ENCODE measurements at places on chromosomes 6 and 20. TPM values are rescaled to one million over a fixed set of nuclear protein-coding genes. Genes with fewer than 3 reads are reported as not detected.

The MUC22 gene
- total RNA-seq = not detected

- H3K27ac ChIP-seq = no peak overlapping the region
- DNase-seq = no peak
- no peaks in the 10 kb centered on the region for H3K4me1 ChIP-seq
- no peaks in the 10 kb centered on the region for H3K36me3 ChIP-seq
- H3K27me3 ChIP-seq = no peaks in the 10 kb centered on the region
Observed at GRCh38 chr20:25600632-25601031, 15.3 kb upstream of the NINL start.

DNA sequence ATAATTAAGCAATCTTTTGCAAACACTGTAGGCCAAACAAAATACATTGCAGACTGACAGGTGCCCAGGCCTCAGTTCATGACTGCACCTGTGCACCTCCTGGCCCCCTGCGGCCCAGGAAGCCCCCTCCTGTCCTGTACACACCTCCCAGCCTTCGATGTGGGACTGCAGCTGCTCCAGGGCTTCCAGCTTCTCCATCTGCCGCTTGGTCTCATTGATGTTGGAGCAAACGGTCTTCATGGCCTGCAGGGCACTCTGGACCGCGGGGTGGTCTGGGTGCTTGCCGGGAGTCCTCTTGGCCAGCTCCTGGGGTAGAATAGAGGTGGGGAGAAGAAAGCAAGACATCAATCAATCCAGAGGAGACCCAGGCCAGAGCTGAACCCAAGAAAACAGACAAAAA, 119.7 kb downstream of the PREX1 start:
- no peak for DNase-seq
- H3K4me3 ChIP-seq = no peak overlapping the region
- no peak overlapping the region for H3K27ac ChIP-seq
- H3K4me1 ChIP-seq = no peaks in the 10 kb centered on the region

- no peaks in the 10 kb centered on the region for H3K36me3 ChIP-seq
- no peak for DNase-seq
- peak overlapping the region; percentile 8 for H3K27ac ChIP-seq
Observed at GRCh38 chr6:33445119-33445603, 9.2 kb upstream of the ZBTB9 start.

The GRM1 gene
- total RNA-seq = under 0.01 TPM

DNA sequence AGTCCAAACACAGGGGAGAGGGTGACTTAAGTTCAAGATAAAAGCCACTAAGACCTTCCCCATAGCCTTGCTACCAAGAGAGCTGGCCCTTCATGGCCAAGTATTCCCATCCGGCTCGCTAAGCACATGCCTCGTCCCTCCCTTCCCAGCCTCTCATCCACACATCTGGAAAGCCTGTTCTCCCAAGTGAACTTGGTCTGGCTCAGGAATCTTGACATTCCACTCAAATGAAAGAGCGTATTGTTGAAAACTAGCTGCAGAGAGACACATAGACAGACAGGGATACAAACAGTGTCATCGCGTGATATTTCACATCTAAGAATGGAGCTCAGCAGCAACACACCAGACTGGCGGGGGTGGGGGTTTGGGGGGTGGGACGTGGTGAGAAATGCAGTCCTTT, 182.8 kb upstream of the FOXQ1 start:
- H3K27me3 ChIP-seq = no peaks in the 10 kb centered on the region
- DNase-seq = no peak
- no peak overlapping the region for H3K4me3 ChIP-seq
- no peak overlapping the region for H3K27ac ChIP-seq
- H3K36me3 ChIP-seq = no peaks in the 10 kb centered on the region

- no peaks in the 10 kb centered on the region for H3K4me1 ChIP-seq
- DNase-seq = no peak
- no peaks in the 10 kb centered on the region for H3K36me3 ChIP-seq
- no peaks in the 10 kb centered on the region for H3K27me3 ChIP-seq
- no peak overlapping the region for H3K4me3 ChIP-seq
Observed at GRCh38 chr20:60238992-60239660, 280.9 kb downstream of the CDH26 start.

The SEC23B gene
- 29.0 TPM for total RNA-seq

The IPCEF1 gene
- 3.0 TPM for total RNA-seq

DNA sequence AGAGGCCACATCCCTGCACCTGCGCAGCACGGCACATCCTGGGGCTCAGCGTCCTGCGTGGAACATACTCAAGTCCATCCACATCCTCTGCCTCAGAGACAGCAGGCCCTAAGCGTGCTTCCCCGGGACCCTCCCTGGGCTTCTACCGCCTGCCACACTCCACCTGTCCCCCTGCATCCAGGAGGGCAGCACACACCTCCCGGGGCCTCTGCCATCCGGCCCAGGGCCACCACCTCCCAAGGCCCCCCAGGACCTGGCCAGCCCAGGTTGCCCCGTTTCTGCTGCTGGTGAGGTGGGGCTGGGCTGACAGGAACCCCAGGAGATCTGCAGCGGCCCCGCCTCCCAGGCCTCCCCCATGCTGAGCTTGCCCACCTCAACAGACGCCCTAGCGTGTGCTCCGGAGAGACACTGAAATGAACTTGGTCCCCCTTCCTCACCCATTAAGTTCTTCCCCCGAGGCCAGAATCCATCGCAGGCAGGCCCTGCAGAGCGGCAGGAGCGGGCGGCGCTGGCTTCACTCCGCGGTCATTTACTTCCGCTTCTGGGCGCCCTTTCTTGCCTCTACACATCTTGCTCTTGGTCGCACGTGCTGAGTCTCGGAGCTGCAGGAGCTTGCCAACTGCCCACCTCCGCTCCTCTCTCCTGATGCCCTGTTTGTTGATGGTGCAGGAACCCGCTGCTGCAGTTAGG, 235.3 kb downstream of the TAF4 start:
- H3K4me1 ChIP-seq = no peaks in the 10 kb centered on the region
- DNase-seq = no peak
- no peaks in the 10 kb centered on the region for H3K27me3 ChIP-seq
- no peak overlapping the region for H3K27ac ChIP-seq
- no peak overlapping the region for H3K4me3 ChIP-seq
- no peaks in the 10 kb centered on the region for H3K36me3 ChIP-seq

DNA sequence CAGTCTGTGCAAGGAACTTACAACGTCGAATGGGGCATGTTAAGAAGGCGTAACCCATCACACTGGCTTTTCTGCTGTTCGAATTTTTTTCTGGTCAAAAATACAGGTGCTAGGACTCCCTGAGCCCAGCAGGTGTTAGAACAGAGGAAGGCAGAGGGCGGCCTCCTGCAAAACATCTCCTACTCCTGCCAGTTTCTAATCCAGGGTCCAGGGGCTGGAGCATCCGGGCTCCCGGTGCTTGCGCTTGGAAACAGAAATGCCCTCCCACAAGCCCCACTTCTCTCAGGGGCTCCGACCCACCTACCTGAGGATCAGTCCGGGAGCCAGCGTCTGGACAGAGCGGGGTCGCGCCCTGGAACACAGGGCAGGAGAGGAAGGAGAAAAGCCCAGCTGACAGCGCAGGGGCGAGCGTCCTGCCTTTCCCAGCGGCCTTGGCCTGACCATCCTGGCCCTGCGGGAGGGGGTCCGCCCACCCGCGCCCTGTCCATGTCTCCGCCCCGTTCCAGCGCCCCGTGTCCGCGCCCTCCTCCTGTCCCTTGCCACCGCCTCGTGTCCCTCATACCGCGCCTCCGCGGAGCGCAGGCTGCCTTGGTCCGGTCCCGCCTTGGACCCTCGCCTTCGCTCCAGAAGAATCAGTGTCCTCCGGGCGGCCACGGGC, 14.8 kb upstream of the LPA start:
- H3K27ac ChIP-seq = no peak overlapping the region
- DNase-seq = peak; percentile 38
- H3K4me1 ChIP-seq = no peaks in the 10 kb centered on the region
- H3K36me3 ChIP-seq = no peaks in the 10 kb centered on the region
- H3K4me3 ChIP-seq = peak overlapping the region; percentile 16
- no peaks in the 10 kb centered on the region for H3K27me3 ChIP-seq

- DNase-seq = no peak
- H3K27ac ChIP-seq = no peak overlapping the region
Observed at GRCh38 chr6:45109551-45109950, 218.6 kb upstream of the RUNX2 start.

DNA sequence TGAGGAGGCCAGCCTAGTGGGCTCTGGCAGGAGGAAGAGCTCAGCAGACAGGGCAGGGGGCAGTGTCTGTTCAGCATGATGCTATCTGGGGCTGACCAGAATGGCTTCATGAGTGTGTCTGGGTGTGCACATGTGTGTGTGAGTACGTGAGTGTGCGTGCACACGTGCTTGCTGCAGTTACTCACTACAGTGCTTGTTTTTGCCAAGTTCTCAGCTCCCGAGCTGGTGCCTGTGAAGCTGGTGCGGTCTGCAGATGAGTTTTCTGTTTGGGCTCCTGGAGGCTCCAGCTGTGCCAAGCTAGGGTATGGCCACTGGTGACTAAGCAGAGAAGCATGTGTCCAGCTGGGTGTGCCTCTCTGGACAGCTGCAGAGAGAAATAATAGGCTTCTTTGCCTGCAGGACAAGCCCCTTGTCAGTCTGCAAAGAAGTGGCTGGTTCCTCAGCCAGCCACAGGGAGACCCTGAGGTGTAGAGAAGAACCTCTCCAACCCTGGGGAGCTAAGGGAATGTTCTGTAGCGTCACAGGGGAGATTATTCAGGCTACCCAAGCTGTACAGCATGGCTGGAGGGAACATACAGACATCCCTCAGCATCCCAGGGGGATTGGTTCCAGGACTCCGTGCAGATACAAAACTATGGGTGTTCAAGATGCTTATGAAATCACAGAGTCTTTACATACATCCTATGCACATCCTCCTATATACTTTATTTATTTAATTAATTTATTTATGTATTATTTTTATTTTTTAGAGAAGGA, 40.2 kb upstream of the FAM50B start:
- H3K27ac ChIP-seq = no peak overlapping the region
- H3K4me3 ChIP-seq = no peak overlapping the region
- DNase-seq = peak; percentile 77

The SLC22A1 gene
- total RNA-seq = 0.33 TPM

GRCh38 chr20:24453869-24454268, 15.6 kb upstream of the SYNDIG1 start:
- H3K4me1 ChIP-seq = no peaks in the 10 kb centered on the region
- H3K27ac ChIP-seq = no peak overlapping the region
- DNase-seq = no peak
- no peak overlapping the region for H3K4me3 ChIP-seq
- no peaks in the 10 kb centered on the region for H3K27me3 ChIP-seq

DNA sequence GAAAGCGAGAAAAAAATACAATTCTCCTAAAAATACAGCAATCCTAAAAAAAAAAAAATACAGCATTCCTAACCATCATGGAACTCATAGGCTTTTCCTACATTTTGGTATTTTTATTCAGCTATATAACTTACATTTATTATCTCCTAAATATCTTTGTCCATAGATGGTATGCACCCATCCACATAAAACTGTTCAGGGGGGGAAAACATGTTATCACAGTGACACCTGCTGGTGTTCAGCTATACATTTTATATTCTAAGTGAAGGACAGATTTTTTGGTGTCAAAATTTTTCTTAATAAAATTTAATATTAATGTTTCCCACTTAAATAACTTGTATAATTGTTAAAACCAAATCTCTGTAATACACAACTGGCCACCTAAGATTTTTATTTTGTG, 58.0 kb downstream of the BLOC1S5 start:
- no peaks in the 10 kb centered on the region for H3K27me3 ChIP-seq
- no peaks in the 10 kb centered on the region for H3K36me3 ChIP-seq
- no peak for DNase-seq
- H3K27ac ChIP-seq = no peak overlapping the region
- H3K4me1 ChIP-seq = no peaks in the 10 kb centered on the region

DNA sequence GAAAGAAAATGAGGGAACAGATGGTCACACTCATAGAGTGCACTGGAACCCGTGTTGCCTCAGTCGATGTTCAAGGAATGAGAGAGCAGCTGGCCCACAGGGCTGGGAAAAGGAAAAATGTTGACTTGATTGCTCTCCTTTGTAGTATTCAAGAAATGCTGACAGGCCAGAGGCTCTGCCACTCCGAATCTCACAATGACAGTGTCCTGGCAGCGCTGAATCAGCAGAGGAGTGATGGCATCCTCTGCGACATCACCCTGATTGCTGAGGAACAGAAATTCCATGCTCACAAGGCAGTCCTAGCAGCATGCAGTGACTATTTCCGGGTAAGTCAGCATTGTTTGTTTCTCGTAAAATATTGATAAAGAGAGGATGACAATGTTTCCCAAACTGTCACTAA, 51.3 kb downstream of the KLHL32 start:
- no peaks in the 10 kb centered on the region for H3K36me3 ChIP-seq
- H3K4me1 ChIP-seq = no peaks in the 10 kb centered on the region
- no peak overlapping the region for H3K27ac ChIP-seq
- H3K4me3 ChIP-seq = no peak overlapping the region
- no peaks in the 10 kb centered on the region for H3K27me3 ChIP-seq
- no peak for DNase-seq

DNA sequence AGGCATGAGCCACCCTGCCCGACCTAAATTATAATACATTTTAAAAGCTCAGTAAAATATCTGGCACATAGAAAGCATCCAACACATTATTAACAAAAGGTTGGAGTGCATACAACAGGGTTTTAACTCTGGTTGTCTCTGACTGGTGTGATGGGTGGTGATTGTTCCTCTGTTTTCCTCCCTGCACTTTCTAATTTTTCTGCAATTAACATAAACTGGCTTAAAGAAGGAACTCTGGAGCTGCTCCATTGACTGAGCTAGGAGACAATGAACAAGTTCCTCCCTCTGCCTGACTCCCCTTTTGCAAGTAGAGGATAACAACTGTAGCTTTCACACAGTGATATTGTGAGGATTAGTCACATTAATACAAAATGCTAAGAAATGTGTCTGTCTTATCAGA, 48.5 kb upstream of the SIRPG start:
- no peak overlapping the region for H3K4me3 ChIP-seq
- no peak overlapping the region for H3K27ac ChIP-seq
- no peak for DNase-seq
- H3K4me1 ChIP-seq = no peaks in the 10 kb centered on the region
- H3K36me3 ChIP-seq = no peaks in the 10 kb centered on the region

The DOK5 gene
- not detected for total RNA-seq

DNA sequence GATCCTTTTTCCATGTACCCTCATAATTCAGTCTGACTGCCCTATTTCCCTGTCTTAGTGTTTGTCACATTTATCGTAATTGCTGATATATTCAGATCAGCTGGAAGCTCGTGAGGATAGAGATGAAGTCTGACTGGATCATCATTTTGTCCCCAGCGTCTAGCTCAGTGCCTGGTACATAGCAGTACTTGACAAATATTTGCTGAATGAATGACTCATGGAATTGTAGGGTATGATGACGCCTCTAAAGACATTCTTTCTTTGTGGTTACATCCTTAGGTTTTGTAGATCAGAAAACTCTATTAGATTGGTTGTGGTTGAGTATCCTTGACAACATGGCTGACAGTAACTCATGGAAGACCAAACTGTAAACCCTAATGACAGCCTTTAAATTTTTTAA, 68.9 kb downstream of the MTHFD1L start:
- H3K27ac ChIP-seq = no peak overlapping the region
- H3K4me3 ChIP-seq = no peak overlapping the region
- DNase-seq = no peak
- no peaks in the 10 kb centered on the region for H3K36me3 ChIP-seq

DNA sequence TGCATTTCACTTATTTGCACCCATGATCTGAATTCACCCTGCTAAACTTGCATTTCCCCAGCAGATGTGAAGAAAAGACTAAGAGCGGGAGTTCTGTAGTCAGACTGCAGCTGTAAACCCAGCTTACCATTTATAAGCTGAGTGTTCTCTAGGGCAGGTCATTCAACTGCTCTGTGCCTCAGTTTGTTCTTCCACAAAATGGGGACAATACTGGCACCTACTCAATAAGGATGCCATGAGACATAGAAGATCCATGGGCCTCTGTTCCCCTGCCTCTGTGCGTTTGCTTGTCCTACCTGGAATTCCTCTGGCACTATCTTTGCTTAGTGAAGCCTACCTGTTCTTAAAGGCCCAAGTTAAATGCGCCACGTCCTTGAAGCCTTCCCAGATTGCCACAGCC, 12.2 kb upstream of the MDFI start:
- no peaks in the 10 kb centered on the region for H3K27me3 ChIP-seq
- no peak overlapping the region for H3K27ac ChIP-seq
- no peaks in the 10 kb centered on the region for H3K4me1 ChIP-seq
- H3K4me3 ChIP-seq = no peak overlapping the region

Data from body of pancreas (tissue), 4 donors.